ENCODE measurements at places on chromosomes 6 and 20.
A peak's percentile ranks its signal among the peaks of the same experiment; 100 is the strongest.

- no peak for DNase-seq
These were observed 16.8 kb downstream of the SLC17A9 start for GRCh38 chr20:62969179-62969760.

DNA sequence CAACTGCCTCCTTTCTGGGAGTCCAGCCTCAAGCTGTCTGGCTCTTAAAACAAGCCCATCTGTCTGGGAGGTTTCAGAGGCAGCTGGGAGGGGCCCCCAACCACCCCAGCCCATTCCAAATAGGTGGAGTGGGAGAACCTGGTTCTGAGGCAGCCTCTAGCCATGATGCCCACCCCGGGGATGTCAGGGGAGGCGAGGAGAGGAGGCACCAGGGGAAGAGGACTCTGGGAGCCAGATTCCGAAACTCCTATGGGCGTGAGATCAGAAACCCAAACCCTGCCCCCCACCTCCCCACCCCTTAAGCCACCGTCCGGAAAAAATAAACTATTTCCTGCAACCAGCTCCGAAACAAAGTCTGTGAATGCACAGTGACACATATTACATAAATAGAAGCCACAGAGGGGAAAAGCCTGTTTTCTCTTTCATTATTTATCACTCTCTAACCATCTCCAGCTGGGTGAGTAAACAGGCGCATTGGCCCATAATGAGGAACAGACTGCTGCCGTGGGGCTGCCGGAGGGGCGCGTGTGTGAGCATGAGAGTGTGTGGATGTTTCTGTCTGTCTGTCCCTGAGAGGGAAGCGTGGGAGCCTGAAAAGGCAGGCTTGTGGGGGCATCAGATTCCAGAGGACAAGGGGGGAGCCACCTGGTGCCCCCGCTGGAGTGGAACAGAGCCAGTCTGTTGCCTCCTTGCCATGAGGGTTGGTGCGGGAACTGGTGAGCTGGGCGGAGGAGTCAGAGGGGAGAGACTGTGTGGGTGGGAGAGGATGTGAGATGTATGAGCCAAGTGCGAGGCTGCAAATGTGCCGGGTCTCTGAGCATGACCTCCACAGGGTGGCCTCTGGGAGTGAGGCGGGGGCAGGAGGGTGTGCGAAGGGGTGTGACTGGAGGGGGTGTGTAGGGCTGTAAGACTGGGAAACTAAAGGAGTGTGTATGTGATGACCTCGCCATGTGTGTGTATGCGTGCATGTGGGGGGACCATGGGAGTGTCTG lies 14.3 kb upstream of the FOXP4 start:
- DNase-seq, result peak; percentile 56

DNA sequence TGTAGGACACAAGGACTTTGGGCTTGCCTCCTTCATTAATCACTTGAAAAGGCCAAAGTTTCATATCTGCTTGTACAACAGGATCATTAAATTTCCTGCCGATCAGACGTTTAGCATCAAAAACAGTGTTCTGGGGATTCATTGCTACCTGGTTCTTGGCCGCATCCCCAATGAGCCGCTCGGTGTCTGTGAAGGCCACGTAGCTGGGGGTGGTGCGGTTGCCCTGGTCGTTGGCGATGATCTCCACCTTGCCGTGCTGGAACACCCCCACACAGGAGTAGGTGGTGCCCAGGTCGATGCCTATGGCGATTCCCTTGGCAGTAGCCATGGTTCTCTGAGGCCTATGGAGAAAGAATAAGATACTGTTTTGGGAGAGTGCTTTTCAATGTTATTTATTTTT lies 3.4 kb downstream of the HSPA1L start:
- DNase-seq, result no peak

- DNase-seq, result no peak
These were observed 26.9 kb downstream of the LYRM2 start for GRCh38 chr6:89611666-89612065.

GRCh38 chr6:134174672-134175531 lies 122.5 kb upstream of the SLC2A12 start:
- DNase-seq, result peak; percentile 93

- no peak for DNase-seq
These were observed 21.0 kb downstream of the RMND1 start for GRCh38 chr6:151430886-151431285.

- no peak for DNase-seq
These were observed 11.6 kb upstream of the HLA-G start for GRCh38 chr6:29816030-29816429.

DNA sequence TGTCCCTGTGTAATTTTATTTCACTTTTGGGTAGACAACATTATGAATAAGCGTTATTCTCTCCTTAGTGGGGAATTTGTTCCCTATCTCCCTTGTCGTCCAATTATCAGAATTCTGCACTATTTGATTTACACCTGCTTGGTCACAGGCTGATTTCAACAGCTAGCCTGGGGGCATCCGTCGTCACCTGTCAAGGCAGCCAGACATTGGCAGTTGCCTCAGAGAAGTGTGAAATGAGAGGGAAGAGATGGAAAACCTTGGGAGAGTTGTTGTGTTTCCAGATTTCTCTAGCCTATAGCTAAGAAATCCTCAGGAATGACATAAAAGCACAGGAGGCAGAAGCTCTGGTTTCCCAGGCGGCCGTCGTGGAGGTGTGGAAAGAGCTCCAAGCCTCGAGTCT lies 891 bp upstream of the GHRH start:
- no peak for DNase-seq

DNA sequence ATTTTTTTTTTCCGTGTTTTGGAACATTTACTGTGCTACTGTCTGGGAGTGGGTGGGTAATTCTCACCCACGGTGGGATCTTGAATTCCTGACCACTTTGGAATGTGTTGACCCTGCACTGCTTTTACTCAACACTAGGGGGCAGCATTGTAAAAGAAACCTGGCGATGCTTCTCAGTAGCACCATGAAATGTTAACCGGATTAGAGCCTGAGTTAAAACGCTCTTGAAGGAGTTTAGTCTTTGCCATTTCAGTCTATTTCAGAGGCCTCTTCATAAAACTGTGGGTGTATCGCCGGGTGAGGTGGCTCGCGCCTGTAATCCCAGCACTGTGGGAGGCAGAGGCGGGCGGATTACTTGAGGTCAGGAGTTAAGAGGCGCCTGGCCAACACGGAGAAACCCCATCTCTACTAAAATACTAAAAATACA lies 114.4 kb upstream of the PRND start:
- peak; percentile 73 for DNase-seq

All from CD4-positive, alpha-beta T cell treated with Interleukin-12 subunit alpha and Interleukin-12 subunit beta, for 1 hour (primary cell).